NCI-H1417 (cell line): ENCODE measurements at places on chromosomes 2 and 18.

DNA sequence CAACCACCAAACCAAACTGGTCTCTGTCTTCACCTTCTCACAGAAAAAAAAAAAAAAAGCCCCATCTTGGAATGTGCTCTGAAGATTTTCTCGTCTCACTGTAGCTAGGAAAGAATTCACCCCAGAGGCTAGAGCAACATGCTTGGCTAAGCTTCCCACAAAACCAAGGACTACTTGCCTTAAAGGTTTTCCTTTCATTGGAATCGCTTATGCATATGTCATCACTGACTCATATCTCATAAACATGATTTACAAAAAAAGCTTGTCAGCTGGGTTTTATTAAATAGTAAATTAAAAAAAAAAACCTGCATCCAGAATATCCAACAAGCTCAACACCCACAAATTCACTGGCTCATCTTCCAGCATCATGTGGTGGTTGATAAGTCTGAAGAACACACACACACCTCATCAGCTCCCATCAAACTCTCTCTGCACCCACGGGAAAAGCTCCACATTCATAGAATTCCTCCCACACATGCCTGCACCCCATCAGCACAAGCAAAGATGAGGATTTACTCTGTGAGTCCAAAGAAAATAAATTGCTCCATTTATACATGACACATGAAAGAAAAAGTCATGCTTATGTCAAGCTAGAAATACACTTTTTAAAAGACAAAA is 182.0 kb upstream of the TRIB2 start:
- DNase-seq, result no peak

- peak; percentile 90 for DNase-seq
Measured at GRCh38 chr18:47215554-47216138, 35.8 kb downstream of the SKOR2 start.

- no peak for DNase-seq
Measured at GRCh38 chr2:225457482-225457881, 58.0 kb downstream of the NYAP2 start.

DNA sequence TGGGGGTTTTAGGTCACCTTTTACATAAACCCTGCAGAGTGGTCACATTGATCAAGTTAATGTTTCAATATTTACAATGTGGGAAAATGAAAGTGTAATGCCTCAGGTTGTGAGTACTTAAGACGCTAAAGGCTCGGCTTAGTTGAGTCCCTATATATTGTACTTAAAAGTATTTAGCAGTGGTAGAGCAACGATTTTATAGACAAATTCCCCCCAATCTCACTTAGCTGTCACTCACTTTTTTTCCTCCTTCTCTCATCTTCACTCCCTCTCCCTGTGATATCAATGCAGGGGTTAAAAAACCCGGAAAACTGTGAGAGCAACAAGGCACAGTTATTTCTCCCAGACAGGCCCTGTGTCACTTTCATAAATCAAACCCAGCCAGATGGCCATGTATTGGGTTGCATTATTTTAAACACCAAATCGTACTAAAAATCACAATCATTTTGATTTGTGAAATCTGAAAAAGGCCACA is 5.4 kb downstream of the POU3F3 start:
- no peak for DNase-seq
